ENCODE measurements at places on chromosomes 11 and 22.

- no peak for DNase-seq
Measured at GRCh38 chr11:72525466-72525865, 91.1 kb upstream of the CLPB start.

GRCh38 chr22:29090039-29090438, 17.2 kb downstream of the KREMEN1 start:
- no peak for DNase-seq

DNA sequence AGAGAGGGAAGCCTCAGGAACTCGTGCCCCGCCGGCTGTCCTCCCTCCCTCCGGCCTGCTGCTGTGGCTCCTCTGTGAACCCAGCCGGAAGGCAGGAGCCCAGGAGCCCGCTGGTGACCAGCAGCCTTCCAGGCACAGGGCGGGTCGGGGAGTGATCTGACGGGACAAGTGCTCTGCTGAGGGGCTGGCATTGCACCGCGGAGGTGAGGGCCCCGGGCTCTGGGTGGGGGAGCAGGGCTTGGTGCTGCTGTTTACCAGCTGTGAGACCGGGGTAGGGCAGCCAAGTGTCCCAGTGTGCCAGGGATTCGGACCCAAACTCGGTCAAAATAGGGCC, 53.3 kb downstream of the FLRT1 start:
- DNase-seq = no peak

DNA sequence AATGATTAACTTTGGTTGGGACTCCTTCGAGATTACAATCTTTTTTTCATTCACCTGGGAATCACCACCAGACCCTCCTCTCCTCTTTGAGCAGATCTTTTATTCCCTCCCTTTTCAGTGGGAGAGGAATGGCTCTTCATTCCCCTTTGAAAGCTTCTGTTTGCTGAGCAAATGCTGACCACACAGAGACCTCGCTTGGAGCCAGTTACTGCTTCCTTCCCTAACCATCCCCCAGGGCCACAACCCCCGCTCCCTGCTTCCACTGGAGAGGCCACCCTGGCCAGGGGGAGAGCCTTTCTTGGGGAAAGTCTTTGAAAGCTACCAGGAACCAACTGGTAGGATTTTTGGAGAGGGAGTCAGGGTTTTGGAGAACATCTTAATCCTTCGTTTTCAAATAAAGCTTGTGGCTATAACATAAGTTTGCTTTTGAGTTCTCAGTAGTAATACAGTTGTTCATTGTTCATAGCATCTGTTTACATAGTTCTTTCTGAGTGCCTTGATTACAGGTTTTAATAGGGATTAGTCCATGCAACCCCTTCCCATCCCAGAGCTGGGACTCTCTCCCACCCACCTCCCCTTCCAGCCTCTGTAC, 138.4 kb downstream of the DBX1 start:
- DNase-seq = no peak

- DNase-seq = no peak
Measured at GRCh38 chr22:22849640-22850610, 37.7 kb upstream of the IGLL5 start.

DNA sequence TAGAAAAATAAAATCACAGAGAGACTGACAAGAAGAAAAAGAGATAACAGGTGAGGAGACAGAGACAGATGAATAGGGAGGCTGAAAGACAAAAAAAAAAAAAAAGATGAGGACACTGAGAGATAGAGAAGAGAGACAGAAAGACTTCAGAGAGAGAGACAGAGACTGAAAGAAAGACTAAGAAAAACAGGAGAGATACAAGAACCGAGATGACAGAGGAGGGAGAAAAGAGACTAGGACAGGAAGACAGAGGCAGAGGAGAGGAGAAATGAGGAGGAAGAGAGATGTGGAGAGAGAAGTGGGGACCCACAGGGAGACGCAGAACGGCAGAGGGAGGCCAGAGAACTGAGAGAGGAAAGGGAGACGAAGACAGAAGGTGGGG, 771 bp downstream of the GPR83 start:
- no peak for DNase-seq
